HCT116 (cell line): ENCODE measurements at places on chromosomes 3 and 15. TPM values are rescaled to one million over a fixed set of nuclear protein-coding genes. Genes with fewer than 3 reads are reported as not detected.
A peak's percentile ranks its signal among the peaks of the same experiment; 100 is the strongest.

DNA sequence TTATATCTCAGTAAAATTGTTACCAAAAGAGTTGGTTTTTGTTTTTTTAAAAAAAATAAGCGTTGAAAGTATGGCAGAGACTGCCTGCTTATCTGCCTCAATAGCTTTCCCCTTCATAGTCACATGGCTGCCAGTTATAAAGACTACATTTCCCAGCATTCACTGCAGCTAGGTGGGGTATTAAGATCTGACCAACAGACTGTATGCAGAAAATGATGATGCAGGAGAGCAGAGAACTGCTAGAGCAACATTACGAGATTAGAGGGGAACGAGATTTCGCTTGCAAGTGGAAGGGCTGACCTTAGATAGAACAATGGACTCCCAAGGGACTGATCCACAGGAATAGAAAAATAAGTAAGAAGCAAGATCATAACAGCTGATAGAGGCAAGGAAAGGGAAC lies 14.3 kb downstream of the RHOA start:
- peaks cover 4% of the 10 kb centered on the region; the same call in 1 of the 2 replicates for H3K4me1 ChIP-seq
- H3K27ac ChIP-seq, result no peak overlapping the region
- no peaks in the 10 kb centered on the region for H3K27me3 ChIP-seq
- DNase-seq, result no peak
- H3K4me3 ChIP-seq, result no peak overlapping the region

DNA sequence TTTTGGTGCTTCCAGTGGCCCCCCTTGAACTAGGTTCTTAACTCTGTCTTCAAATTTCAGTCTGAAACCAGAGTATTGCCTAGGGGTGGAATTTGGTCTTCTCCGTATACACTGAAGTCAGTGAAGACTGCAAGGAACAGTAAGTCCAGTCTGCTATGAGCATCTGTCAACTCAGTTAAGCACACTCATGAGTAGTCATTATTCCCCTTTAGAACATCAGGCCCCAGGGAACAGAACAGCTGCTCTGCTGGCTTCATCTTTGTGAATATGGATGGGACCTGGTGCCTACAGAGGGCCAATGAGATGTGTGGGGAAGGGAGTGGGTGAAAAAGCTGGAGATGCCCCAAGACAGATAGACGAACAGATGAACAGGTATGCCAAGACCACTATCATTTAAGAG lies 85.2 kb upstream of the PRR23C start:
- H3K27me3 ChIP-seq, result no peaks in the 10 kb centered on the region
- DNase-seq, result no peak
- H3K4me3 ChIP-seq, result no peak overlapping the region
- no peaks in the 10 kb centered on the region for H3K36me3 ChIP-seq

DNA sequence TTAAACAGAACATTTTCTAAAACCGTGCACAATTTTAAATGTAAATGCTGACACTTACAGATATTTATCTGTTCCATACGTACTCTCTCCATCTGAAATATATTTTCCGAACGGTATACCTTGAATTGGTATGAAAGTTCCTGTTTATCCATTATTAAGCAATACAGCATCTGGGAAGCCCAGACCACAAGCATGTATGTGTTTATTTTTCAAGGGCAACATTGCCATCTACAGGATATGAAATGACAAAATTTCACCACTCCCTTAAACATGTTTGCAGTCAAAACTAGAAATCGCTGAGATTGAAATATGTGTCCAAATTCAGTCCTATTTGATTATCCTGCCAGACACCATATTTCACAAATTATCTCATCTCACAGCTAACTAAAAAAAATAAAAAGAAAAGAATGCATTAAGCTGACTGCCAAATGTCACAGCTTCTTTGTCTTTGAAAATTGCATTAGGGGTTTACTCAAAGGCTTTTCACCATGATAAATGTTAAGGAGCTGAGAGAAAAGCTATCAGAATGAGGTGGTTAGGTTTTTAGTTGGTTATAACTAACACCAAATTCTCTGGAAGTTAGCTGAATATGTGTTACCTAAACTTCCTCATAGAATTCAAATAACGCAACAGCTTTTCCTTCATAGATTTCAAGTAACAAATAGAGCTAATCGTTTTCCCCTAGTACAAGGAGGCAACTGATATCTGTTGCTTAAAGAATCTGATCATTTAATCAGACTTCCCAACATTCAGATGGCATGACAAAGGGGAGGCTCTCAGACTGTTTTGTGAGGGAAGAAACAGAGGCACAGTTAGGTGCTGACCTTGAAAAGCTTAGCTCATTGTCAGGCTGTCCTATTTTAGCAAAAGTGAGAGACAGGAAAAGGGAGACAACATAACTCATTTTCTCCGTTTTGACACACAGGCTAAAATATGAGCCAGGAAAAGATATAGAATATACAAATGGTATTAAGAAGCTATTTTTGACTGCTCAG lies 533.1 kb downstream of the TBL1XR1 start:
- DNase-seq, result peak; percentile 33
- H3K27me3 ChIP-seq, result no peaks in the 10 kb centered on the region

CHST2 gene
- 1.7 TPM for total RNA-seq

DNA sequence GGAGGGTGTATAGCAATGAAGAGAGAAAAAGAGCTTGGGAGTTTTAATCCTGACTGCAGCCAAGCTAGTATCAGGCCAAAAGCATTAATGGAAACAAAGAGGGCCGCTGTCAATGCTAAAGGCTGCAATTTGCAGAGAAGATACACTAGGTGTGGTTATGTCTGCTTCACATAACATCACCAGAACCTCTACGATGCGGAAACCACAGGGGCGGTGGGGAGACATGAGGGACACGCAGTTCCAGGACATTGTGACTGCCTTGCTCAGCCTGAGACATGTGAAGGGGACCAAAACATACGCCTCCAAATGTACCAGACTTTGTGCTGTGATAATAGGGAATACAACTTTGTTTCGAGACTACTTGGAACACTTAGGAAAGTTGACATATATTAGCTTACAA lies 88.4 kb downstream of the APBA2 start:
- no peaks in the 10 kb centered on the region for H3K36me3 ChIP-seq
- no peak overlapping the region for H3K27ac ChIP-seq
- H3K4me1 ChIP-seq, result peaks cover 14% of the 10 kb centered on the region
- DNase-seq, result no peak
- no peak overlapping the region for H3K4me3 ChIP-seq
- no peaks in the 10 kb centered on the region for H3K27me3 ChIP-seq

DNA sequence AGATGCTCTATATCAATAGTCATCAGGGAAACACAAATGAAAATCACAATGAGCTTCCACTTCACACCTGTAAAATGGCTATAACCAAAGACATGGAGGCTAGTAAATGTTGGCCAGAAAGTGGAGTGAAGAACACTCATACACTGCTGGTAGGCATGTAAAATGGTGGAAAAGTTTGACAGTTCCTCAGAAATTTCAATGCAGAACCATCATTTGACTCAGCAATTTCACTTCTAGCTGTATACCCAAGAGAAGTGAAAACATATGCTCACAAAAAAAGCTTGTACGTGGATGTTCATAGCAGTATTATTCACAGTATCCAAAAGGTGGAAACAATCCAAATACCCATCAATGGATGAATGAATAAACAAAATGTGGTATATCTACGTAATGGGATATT lies 19.2 kb upstream of the TOP2B start:
- no peaks in the 10 kb centered on the region for H3K36me3 ChIP-seq
- H3K27ac ChIP-seq, result no peak overlapping the region
- no peak for DNase-seq
- 0 out of 2 replicates have a peak, but pooled peaks cover 7% of the 10 kb centered on the region for H3K27me3 ChIP-seq

DNA sequence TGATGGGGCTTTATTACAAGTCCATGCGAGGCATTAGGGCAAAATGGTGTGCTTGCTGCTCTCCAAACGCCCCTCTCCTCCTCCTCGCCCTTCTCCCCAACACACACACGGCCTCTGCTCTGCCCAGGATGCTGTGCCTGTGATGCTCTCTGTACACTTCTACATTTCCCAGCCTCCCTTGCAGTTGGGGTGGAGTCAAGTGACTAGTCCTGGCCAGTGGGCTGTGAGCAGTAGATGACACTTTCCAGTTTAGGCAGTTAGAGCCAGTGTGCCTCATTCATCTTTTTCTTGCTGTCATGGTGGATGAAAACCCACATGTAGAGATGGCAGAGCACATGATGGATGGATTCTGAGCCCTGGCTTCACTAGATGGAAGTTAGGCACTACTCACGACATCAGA lies 5.4 kb downstream of the TRH start:
- DNase-seq, result no peak
- H3K4me1 ChIP-seq, result no peaks in the 10 kb centered on the region
- H3K36me3 ChIP-seq, result no peaks in the 10 kb centered on the region
- no peak overlapping the region for H3K4me3 ChIP-seq
- no peak overlapping the region for H3K27ac ChIP-seq

DNA sequence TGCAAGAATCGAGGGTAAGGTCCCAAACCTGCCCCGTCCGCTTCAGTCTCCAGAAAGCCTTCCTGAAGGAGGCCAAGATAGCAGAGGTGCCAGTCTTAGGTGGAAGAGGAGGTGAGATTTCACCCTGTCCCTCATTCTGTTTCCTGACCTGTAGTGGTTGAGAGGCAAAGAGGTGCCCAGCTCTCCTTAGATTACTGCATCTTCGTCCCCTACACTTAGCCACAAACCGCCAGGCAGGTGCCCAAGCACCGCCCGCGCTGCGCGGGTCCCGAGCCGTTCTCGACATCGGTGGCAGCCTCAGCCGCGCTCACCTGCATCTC lies 23.8 kb upstream of the POLG start:
- H3K4me1 ChIP-seq, result 0 out of 2 replicates have a peak, but pooled peaks cover 2% of the 10 kb centered on the region
- H3K27me3 ChIP-seq, result peaks cover 10% of the 10 kb centered on the region; the same call in 1 of the 2 replicates
- no peak for DNase-seq
- H3K4me3 ChIP-seq, result no peak overlapping the region; the same call in 1 of the 2 replicates
- no peaks in the 10 kb centered on the region for H3K36me3 ChIP-seq
- H3K27ac ChIP-seq, result no peak overlapping the region

RBP2 gene
- not detected for total RNA-seq

DNA sequence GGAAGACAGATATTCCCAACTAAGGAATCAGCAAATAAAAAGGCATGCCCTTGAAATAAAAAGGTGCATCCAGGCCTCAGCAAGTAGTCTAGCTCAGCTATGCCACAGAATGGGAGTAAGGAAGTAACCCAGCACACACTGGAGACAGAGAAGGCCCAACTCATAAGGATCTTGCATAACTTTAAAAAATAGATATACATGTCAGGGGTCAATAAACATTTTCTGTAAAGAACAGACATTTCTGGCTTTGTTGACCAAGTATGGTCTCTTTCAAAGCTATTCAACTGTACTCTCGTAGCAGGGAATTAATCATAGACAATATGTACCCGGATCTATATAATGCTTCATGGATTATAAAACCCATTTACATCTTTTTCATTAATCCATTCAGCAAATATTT lies 449.3 kb downstream of the TAFA4 start:
- DNase-seq, result no peak
- no peak overlapping the region for H3K27ac ChIP-seq
- no peaks in the 10 kb centered on the region for H3K4me1 ChIP-seq
- H3K4me3 ChIP-seq, result no peak overlapping the region

- H3K36me3 ChIP-seq, result no peaks in the 10 kb centered on the region
- no peaks in the 10 kb centered on the region for H3K4me1 ChIP-seq
- no peak overlapping the region for H3K27ac ChIP-seq
- no peaks in the 10 kb centered on the region for H3K27me3 ChIP-seq
Observed at GRCh38 chr3:8840556-8840955, 71.1 kb upstream of the OXTR start.

LMAN1L gene
- 0.17 TPM for total RNA-seq

DNA sequence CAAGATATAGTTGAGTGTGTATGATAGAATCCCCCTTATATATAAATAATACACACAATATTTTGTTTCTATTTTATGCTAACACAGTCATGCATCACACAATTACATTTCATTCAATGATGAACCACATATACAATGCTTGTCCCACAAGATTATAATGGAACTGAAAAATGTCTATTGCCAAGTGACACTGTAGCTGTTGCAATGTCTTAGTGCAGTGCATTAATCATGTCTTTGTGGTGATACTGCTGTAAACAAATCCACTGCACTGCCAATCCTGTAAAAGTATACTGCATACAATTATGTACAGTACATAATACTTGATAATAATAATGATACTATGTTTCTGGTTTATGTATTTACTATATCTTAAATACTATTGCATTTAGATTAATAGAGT lies 512.1 kb upstream of the CNTN3 start:
- no peak overlapping the region for H3K4me3 ChIP-seq
- no peaks in the 10 kb centered on the region for H3K4me1 ChIP-seq
- H3K27ac ChIP-seq, result no peak overlapping the region
- H3K36me3 ChIP-seq, result no peaks in the 10 kb centered on the region
- no peaks in the 10 kb centered on the region for H3K27me3 ChIP-seq
- no peak for DNase-seq
